ENCODE measurements at places on chromosomes 3 and 15.

- DNase-seq: no peak
Observed at GRCh38 chr3:195160908-195161434, 110.0 kb downstream of the XXYLT1 start.

- no peak for DNase-seq
Observed at GRCh38 chr3:67610458-67610857, 44.0 kb downstream of the SUCLG2 start.

- no peak for DNase-seq
Observed at GRCh38 chr3:55445551-55445950, 41.6 kb downstream of the WNT5A start.

- DNase-seq: no peak
Observed at GRCh38 chr3:134060561-134061385, 31.0 kb upstream of the SLCO2A1 start.

DNA sequence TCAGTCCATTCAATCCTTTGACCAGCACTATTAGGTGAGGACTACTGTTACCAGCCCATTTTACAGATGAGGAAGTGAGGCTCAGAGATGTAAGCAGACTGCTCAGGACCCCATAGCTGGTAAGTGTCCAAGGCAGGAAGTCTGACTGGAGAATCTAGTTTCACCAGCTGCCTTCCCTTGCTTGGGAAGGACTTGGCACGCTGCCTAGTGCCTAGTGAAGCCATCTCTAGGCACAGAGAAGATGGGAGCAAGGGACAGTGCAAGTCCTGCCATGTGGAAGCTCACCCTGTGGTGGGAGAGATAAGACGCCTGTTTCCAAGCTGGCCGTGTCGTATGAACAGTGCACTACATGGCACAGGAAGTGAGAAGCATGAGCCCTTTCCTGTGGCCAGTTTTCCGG is 111.8 kb upstream of the TMC3 start:
- DNase-seq: no peak

- DNase-seq: no peak
Observed at GRCh38 chr15:91942720-91943394, 89.3 kb downstream of the SLCO3A1 start.

GRCh38 chr3:13653631-13654279 is 104.8 kb downstream of the FBLN2 start:
- DNase-seq: no peak

DNA sequence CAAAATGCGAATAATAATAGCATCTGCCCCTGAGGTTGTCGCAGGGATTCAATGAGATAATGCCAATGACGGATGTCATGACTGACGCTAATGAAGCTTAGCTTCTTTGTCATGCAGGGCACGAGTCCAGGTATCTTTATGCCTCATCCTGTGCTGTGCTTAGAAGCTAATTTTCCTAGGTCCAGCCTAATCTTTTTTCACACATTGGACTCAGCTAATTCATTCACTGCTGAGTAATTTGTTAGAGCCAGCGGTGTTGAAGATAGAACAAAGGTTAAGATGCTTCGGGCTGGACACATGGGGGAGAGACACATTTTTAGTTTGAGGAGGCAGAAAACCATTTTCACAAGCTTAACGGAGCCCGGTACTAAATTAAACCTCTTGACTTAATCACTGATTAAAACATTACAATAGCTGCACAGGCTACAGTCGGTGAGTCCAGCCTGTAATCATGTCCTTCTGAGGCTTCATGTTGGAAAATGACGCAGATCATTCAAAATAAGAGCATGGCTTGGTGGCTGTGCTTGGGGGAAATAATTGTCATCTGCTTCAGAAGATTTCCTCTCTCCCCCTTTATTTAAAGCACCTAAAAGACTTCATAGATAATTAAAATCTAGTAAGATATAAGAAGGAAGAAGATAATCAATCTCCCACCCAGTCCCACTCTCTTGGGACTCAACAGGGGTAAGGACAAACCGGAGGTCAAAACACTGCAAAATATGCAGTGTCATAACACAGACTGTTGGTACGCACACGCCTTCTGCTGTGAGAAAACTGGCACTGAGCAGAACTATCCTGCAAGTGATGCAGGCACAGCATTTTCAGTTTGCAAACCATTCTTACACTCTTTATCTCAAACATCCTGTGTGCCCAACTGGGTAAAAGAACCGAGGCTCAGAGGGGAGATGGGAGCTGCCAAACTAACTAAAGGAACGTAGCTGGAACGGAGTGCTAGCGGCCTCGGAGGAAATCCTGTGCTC is 3.3 kb upstream of the CCDC174 start:
- no peak for DNase-seq

- DNase-seq: no peak
Observed at GRCh38 chr3:51662456-51662855, 8.6 kb upstream of the TEX264 start.

GRCh38 chr15:61537337-61537736 is 308.2 kb upstream of the RORA start:
- DNase-seq: no peak

- no peak for DNase-seq
Observed at GRCh38 chr3:114111060-114111770, 54.7 kb downstream of the QTRT2 start.

DNA sequence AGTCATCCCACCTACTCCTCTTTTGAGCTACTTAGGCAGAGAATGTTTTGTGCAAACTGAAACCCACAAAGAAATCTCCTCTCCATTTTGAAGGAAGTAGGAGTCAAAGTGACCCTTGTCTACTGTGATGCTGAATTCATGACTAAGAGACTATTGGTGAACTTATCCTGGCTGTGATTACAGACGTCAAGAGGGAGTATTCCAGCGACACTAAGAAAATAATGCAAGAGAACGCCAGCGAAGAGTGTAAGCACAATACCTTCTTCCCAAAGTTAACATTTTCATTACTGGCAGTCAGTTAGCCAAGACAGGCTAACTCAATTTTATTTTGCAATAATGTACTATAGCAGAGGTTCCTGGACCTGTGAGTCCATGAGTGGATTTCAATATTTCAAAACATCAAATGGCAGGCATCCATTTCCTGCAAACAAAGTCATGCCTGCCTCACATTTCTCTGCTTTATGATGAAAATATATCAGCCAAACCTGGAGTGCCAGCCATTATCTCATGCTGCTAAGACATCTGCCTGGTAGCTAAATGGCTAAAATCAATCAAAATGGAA is 59.0 kb downstream of the CTNNB1 start:
- DNase-seq: no peak

- DNase-seq: peak; percentile 55
Observed at GRCh38 chr3:5194801-5195509, 7.4 kb downstream of the EDEM1 start.

GRCh38 chr3:130857336-130858026 is 36.4 kb upstream of the ATP2C1 start:
- DNase-seq: no peak

GRCh38 chr3:140290105-140290504 is 355.1 kb downstream of the CLSTN2 start:
- DNase-seq: no peak

- no peak for DNase-seq
Observed at GRCh38 chr15:93088200-93088980, 621 bp downstream of the RGMA start.

DNA sequence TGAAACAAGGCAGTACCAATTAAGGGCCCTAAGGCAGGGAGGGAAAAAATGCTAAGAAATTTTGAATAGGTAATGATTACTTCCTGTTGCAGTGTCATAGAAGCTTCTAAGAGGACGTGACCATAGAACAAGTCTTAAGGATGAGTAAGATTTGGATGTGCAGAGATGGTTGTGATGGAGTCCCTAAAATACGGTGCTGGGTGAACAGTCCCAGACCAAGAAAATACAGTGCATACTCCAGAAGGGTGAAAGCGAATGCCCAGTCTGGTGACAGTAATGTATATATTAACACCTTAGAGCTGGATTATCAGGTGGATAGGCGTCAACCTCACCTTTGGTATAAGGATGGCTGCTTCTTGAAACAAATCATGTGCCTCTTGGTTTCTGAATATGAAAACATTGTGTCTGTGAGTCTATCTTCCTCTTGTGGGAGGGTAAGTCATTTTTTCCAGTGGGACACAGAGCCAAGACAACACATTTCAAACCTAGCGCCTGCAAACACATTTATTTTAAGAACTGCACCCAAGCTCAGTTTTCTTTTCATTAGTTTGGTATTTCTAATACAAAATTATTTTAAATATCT is 101.2 kb upstream of the TP63 start:
- no peak for DNase-seq

GRCh38 chr3:100268156-100268555 is 7.4 kb downstream of the TBC1D23 start:
- no peak for DNase-seq

DNA sequence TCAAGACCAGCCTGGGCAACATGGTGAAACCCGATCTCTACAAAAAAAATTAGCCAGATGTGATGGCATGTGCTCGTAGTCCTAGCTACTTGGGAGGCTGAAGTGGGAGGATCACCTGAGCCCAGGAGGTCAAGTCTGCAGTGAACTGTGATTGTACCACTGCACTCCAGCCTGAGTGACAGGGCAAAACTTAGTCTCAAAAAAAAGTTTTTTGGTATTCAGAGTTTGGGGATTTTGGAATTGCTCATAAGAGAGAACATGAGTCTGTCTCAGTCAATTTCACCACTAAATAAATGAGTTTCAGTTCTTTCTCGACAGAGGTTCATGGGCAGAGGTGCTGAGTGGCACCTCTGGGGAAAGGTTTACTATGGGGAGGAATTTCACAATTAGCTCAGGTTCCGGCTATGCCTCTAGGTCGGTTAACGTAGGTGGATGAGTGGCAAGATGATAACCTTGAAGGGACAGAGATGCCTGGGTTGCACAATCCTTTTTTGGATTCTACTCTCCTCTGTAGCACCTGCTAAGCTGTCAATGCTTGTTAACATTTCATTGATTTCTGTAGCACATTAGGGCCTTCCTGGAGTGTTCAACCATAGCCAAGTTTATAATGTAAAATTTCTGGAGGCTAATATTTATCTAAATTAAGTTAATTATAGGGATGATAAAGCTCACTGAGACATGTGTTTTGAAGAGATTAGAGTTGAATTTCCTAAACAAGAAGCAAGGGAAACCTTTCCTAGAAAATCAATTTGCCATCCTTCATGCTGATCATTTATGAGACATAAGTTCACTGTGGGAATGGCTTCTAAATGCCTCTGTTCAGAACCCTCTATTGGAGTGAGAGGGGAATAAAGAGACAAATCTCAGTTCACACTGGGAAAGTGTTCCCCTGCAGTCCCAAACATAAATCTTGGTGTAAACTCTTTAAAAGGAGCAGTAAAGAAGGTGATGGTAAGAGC is 37.4 kb upstream of the DCP1A start:
- DNase-seq: no peak

DNA sequence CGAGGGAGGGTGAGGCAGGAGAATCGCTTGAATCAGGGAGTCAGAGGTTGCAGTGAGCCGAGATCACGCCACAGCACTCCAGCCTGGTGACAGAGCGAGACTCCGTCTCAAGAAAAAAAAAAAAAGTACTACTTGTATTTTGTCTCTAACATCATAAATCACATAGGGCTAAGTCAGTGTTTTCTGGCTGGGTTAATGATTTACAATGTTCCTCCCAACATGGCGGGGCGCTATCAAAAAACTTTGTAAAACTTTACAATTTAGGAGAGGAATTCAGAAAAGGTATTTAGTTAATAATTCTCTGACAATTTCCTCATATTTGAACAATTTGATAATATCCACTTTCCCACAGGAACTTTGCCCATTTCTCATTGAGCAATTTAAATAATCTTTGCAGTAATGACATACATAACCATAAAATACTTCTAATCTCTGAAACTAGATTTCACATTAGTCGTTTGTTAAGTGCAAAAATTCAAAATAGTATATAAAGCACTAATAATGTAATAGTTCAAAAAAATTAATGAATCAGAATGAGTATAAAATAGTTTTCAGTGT is 26.6 kb upstream of the B3GNT5 start:
- DNase-seq: no peak

DNA sequence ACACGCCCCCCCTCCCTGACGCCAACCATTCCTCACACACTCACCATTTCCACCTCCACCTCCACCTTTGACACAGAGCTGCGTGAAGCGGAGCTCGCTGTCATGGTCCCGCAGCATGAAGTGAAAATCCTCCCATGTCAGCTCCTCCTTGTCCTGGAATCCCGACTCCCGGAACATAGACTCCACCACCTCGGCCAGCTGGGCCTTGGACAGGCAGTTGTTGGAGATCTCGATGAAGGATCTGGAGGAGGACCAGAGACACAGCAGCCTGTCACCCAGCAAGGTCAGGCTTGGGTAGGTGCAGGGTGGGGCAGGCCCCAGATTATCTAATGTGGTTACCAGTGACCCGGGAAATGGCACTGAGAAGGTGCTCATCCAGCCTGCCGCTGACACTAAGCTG is 12.2 kb downstream of the DUOX2 start:
- DNase-seq: no peak

DNA sequence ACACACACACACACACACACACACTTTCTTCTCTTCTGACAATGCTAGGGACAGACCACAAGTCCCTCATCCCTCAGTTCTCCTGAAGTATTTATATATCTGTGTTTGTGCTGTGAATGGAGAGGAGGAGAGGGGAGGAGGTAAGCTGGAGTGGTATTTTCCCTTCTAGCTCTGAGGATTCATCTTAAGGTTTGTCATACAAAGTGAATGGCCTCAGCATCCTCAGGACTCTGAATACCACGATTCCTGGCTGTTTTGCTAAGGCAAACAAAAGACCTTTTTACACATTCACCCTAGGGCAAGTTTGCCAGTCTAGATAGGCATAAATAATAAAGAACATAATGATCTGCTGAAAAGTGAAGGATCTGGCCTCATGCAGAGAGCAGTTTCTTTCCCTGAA is 65.7 kb upstream of the CHMP2B start:
- DNase-seq: no peak

- DNase-seq: no peak
Observed at GRCh38 chr15:85314146-85314545, 66.3 kb upstream of the AKAP13 start.

GRCh38 chr15:101652098-101652785 is at the start of gene TM2D3:
Gene TM2D3 (minus strand): TSS chr15:101652381. CDS start chr15:101652361, 20 bp downstream.
- DNase-seq: peak; percentile 93

GRCh38 chr3:171789759-171790505 is 20.4 kb downstream of the PLD1 start:
- no peak for DNase-seq

DNA sequence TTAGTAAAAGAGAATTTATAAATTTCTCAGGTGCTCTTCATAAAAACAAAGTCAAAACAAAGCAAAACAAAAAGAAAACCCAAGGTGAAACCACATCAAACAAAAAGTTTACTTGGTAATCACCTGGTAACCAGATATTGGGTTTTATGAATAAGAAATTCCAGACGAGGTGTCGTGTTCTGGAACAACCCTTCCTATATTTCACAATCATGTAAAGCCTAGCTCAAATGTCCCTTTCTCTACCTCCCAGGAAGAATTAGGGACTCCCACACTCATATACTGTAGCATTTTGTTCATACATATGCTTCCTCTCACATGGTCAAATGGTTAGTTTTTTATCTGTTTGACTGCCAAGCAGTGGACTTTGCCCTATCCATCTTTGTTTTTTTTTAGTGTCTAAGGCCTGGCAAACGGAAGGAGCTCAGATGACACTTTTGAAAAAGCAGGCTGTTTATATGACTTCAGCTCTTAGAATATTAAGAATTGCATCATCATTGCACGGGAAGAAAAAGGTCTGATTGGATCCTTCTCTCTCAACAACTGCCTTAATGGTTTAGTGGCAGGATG is 326.7 kb upstream of the TBL1XR1 start:
- no peak for DNase-seq

Measured in T follicular helper cell (primary cell).